ENCODE measurements at places on chromosomes 7 and 10. TPM values are rescaled to one million over a fixed set of nuclear protein-coding genes. Genes with fewer than 3 reads are reported as not detected.

PARP12 gene
- 30.2 TPM for total RNA-seq

SND1 gene
- 72.2 TPM for total RNA-seq

GPR85 gene
- total RNA-seq, result not detected

GRCh38 chr7:23358152-23358674 is 59.1 kb downstream of the MALSU1 start:
- DNase-seq, result no peak

GRCh38 chr10:91313796-91314485 is 93.5 kb downstream of the PCGF5 start:
- no peak for DNase-seq
